C1 segment of cervical spinal cord (tissue), 14 donors: ENCODE measurements at places on chromosomes 4 and X.

DNA sequence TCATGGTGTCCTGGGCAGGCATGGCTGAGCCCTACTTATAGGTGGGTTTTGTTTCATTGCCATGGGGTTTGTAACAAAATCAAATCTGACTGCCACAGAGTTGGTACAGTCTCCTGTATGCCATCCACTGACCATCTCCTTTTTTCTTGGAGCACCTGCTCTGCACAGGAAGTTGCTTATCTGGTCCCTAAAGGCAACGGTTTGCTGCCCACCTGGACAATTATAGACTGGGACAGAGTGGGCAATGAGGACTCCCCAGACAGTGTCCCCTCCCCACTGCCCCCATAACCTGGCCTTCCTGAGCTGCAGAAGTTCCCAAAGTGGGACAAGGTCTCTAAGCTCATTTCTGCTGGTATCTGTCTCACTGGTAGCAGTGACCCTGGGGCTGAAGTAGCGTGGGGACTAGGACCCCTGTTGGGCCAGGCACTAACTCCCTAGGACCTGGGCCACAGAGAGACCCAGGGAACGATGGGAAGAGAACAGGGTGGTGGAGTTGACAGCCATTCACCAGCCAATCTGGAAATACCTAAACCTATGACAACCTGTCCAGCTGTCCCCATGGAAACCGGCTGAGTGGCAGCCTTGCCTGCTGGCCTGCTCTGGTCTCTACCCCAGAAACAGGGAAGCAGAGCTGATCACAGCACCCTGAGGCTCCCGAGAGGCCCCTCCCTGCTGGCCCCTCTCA lies 64.7 kb downstream of the WFS1 start:
- DNase-seq = no peak

- DNase-seq = no peak
These were observed 41.6 kb downstream of the ARHGAP10 start for GRCh38 chr4:147773261-147774184.

- no peak for DNase-seq
These were observed 15.4 kb downstream of the UTP3 start for GRCh38 chr4:70703619-70704214.

GRCh38 chrX:24341795-24342194 lies 18.6 kb upstream of the SUPT20HL1 start:
- no peak for DNase-seq

DNA sequence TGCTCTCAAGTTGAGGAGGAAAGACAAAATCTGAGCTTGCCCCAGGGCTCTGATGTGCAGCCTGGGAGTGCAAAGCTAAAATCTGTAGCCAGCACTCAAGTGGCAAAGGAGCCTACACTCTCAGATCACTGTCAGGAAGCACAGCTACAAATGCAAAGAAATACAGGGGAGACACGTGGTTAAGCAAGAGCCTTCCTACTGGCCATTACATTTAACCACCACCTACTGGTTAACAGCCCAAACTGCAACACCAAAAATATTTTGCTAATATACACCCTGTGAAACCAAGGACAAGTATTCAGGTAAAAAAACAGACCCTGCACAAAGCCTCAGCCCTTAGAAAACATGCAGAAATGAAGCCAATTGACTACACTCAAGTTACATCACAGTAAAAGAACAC lies 170.4 kb upstream of the FGF16 start:
- DNase-seq = no peak

DNA sequence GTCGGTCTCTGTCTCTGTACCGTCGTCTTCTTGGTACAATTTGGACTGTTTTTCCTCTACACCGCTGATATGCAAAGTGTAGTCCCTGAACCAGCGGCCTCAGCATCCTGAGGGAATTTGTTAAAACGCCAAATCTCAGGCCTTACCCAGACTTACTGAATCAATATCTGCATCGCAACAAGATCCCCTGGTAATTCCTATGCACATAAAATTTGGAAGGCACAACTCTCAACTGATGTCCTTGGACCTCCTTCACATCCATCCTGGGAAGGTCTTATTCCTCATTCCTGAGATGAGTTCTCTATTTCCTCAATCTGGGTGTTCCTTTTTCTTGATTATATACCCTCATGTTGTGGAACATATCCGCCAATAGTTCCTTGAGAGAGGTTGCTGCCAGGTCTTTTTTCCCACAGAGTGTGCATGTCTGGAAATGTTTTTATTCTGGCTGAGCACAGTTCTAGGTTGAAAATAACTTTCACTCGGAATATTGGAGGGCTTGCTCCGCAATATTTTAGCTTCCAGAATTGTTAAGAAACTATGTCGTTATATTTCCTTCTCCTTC lies 738 bp upstream of the HPF1 start:
- no peak for DNase-seq

- DNase-seq = no peak
These were observed 1043.8 kb downstream of the ADGRL3 start for GRCh38 chr4:62243895-62244294.

- DNase-seq = no peak
These were observed 63.4 kb upstream of the KLF3 start for GRCh38 chr4:38600575-38600974.
